ENCODE measurements at places on chromosomes 3 and 15. TPM values are rescaled to one million over a fixed set of nuclear protein-coding genes. Genes with fewer than 3 reads are reported as not detected.

DNA sequence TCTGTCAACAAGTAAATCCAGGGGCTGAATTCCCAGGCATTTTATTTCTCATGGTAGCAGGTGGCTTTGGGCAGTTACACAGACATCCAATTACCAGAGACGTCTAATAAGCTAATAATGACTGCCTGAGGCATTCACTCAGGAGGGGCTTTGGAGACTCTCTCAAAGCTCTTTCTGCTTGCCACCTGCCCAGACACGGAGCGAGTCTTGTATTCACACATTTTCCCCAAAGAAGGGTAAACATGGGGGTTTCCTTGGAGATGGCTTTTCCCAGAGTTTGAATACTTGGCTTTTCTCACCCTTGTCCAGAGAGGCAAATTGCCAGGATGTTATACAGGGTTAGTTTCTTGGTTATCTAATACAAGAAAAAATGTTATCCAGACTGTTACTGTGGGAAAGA is 132.6 kb downstream of the DIPK2A start:
- no peak for DNase-seq
- H3K36me3 ChIP-seq, result no peaks in the 10 kb centered on the region
- H3K27me3 ChIP-seq, result no peaks in the 10 kb centered on the region
- H3K4me3 ChIP-seq, result no peak overlapping the region

DNA sequence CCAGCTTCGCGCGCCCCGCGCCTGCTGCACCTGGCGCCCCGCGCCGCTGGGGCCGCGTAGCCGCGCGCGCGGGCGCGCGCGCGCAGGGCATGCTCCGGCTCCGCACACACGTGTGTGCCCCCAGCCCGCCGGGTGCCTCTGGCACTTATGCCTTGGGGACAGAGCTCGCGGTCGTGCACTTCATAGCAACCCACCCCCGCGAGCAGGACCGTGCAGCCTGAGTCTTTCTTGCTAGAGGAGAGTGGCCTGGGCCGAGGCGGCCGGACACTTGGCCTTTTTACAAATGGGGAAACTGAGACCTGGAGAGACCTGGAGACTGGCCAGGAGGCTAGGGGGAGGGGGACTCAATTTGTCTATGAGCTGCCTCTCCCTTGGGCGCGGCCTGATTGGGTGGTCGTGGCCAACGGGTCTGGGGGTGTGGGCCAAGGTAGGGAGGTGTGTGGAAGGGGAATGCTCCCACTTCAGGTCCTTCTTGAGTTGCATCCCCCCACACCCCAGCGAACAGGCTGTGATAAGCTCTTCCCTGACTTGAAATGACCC is 562 bp downstream of the NBEAL2 start:
- H3K27ac ChIP-seq, result peak overlapping the region; percentile 78
- peaks cover 49% of the 10 kb centered on the region for H3K4me1 ChIP-seq
- DNase-seq, result no peak
- H3K36me3 ChIP-seq, result no peaks in the 10 kb centered on the region
- H3K4me3 ChIP-seq, result peak overlapping the region; percentile 98

DNA sequence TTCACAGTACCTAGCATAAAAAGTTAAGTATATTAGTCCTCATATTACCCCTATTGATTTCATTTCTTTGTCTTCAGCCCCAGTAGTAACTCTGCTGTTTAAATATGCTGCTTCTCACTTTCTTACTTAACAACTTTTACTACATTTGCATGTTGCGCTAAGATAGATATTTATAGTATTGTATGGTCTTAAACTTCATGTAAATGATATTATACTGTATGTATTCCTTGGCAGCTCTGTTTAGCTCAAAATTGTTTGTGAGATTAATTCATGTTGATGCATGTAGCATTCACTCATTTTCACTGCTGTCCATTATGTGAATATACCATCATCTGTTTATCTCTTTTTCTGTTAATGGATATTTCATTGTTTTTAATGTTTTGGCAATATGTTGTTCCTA is 64.4 kb downstream of the PPM1L start:
- H3K36me3 ChIP-seq, result no peaks in the 10 kb centered on the region
- H3K27me3 ChIP-seq, result no peaks in the 10 kb centered on the region
- H3K4me3 ChIP-seq, result no peak overlapping the region
- DNase-seq, result no peak

POLR2M gene
- 86.2 TPM for total RNA-seq

DNA sequence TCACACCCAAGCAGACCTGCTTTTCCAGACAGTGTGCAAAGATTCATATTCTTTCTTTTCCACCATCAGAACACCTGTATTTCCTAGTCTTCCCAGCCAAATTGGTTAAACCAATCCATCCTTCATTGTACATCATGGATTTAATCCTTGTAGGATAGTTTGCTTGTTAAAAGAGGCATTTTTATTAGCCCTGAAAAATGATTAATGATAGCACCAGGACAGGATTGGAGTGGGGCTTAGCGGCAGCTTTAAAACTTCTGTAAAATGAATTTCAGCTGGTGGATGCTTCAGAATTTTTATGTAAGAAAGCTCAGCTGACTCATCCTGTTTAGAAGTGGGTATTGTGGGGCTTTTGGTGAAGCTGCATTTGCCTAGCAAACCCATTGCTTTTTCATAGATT is 36.1 kb upstream of the ARHGEF26 start:
- no peak for DNase-seq
- no peaks in the 10 kb centered on the region for H3K36me3 ChIP-seq
- no peak overlapping the region for H3K27ac ChIP-seq
- no peak overlapping the region for H3K4me3 ChIP-seq

GRCh38 chr3:126052196-126053058 is 31.5 kb downstream of the SLC41A3 start:
- H3K27me3 ChIP-seq, result no peaks in the 10 kb centered on the region
- H3K4me3 ChIP-seq, result no peak overlapping the region
- H3K27ac ChIP-seq, result no peak overlapping the region
- H3K4me1 ChIP-seq, result peaks cover 22% of the 10 kb centered on the region
- DNase-seq, result no peak

DNA sequence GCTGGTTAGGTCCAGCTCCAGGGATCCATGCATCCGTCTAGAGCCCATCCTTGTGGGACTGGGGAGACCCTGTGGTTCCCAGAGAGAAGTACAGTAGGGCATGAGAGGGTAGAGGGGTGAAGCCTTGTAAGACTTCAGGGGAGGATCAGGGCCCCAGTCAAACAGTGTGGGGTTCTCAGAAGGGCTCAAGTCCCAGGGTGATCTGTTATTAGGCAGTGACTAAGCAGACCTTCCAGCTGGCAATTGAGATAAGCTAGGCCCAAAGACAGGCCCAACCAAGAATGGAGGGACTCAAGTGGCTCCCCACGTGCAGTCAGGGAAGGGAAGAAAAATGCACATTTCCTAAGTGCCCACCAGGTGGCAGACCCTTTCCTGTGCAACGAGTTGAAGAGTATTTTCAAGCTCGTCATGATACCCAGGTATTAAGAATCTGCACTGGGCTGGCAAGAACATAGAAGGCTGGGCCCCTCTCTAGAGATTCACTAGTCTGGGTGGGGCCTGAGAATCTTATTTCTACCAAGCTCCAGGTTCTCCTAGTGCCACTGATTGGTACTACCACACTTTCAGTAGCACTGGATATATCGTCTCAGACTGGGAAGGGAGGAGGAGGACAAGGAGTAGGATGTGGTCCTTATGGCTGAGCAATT is 240.8 kb downstream of the NR1D2 start:
- H3K27ac ChIP-seq, result no peak overlapping the region
- H3K4me3 ChIP-seq, result no peak overlapping the region
- peak; percentile 69 for DNase-seq

- H3K4me3 ChIP-seq, result no peak overlapping the region
- no peaks in the 10 kb centered on the region for H3K36me3 ChIP-seq
Observed at GRCh38 chr15:51768018-51768417, 16.6 kb downstream of the TMOD2 start.

DNA sequence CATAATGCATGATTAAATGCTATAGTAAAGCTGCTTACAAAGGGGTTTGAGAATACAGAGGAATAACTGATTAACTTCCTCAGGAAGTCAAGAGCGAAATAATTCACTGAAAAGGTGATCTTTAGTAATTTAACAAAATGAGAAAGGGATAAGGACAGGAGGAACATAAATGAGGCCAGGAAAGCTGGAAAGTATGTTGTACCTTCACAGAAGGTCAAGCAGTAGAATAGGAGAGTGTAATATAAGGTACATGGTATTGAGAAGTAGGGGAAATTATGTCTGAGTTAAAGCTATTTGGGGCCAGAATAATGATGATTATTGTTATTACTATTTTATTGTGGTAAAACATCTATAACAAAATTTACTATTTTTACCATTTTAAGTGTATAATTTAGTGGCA is 19.2 kb downstream of the GOLM2 start:
- no peaks in the 10 kb centered on the region for H3K4me1 ChIP-seq
- no peak overlapping the region for H3K27ac ChIP-seq
- no peaks in the 10 kb centered on the region for H3K36me3 ChIP-seq

DNA sequence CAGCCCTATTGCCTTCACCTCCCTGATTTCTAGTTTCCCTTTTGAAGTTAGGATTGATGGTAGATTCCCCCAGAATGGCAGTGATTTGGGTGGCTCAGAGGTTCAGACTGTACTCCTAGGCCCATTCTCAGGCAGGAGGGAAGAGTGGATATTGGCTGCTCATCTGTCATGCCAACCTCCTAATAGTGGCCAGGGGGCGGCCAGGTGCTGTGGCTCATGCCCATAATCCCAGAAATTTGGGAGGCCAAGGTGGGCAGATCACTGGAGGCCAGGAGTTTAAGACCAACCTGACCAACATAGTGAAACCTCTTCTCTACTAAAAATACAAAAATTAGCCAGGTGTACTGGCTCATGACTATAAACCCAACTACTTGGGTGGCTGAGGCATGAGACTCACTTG is 11.3 kb downstream of the RRP9 start:
- no peak overlapping the region for H3K27ac ChIP-seq
- DNase-seq, result no peak
- no peak overlapping the region for H3K4me3 ChIP-seq
- H3K36me3 ChIP-seq, result peaks cover 29% of the 10 kb centered on the region

DNA sequence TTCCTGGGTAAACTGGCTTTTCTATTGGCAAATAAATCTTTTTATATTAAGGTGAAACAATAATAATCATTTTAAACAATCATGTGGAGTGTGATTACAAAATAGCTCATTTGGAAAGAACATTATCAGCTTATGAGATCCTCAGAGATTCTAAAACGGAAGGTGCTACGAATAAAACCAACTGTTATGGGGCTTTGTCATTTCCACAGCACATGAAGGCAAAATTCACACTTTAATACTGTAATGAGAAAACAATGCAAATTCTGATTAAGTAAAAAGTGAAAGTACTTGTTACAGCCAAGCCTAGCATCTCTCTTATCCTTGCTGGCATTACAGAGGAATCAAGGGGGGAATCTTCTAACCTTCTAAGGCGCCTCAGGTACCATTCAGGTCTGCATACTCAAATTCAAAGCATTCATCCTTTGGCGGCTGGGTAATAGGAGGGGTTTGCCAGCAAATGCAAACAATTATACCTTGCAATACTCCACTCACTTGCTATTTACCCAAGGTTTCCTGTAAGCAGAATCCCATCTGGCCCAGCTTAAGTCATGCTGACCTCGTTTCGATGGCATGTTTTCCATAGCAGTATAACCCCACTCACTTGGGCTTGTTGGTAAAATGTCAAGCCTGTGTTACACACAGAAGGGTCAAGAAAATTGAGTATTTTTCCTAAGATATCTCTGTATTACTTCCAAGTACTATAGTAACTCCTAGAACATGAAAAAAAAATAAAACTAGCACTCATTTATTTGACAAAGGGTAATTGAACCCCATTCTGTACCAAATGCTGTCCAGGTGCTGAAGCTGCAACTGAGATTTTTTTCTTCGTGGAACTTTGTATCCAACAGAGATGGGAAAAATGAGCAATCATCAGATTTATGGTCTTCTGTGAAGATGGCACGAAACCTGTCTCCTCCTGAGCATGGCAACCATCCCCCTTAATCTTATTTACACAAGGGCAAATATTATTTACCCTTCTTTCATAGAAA is 183.7 kb upstream of the LMCD1 start:
- no peak overlapping the region for H3K27ac ChIP-seq
- no peaks in the 10 kb centered on the region for H3K27me3 ChIP-seq
- no peaks in the 10 kb centered on the region for H3K4me1 ChIP-seq
- DNase-seq, result no peak
- no peaks in the 10 kb centered on the region for H3K36me3 ChIP-seq
- no peak overlapping the region for H3K4me3 ChIP-seq

GRCh38 chr3:17407576-17407975 is 334.9 kb downstream of the TBC1D5 start:
- no peak for DNase-seq
- no peaks in the 10 kb centered on the region for H3K27me3 ChIP-seq

GRCh38 chr3:174413062-174413912 is 445.8 kb upstream of the NAALADL2 start:
- no peak overlapping the region for H3K27ac ChIP-seq
- no peak overlapping the region for H3K4me3 ChIP-seq
- DNase-seq, result no peak
- H3K4me1 ChIP-seq, result no peaks in the 10 kb centered on the region
- H3K36me3 ChIP-seq, result no peaks in the 10 kb centered on the region

DNA sequence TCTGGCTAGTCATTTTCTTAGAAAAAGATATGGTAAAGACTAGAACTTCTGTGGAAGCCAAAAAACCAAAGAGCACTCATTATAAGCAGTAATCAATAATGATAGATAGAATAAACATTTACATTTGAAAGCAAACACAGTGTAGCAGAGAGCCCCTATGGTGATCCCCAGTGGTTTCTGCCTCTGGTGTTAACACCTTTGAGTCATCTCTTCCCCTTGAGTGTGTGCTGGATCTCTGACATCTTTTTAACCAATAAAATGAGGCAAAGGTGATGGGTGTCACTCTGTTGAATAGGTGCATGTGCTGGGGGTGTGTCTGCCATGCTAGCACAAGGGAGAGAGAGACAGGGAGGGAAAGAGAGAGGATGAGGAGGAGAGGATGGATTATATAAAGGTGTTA is 121.6 kb downstream of the TFG start:
- H3K27ac ChIP-seq, result no peak overlapping the region
- no peaks in the 10 kb centered on the region for H3K36me3 ChIP-seq
- no peaks in the 10 kb centered on the region for H3K27me3 ChIP-seq
- H3K4me3 ChIP-seq, result no peak overlapping the region
- DNase-seq, result no peak
- H3K4me1 ChIP-seq, result no peaks in the 10 kb centered on the region

SLC22A13 gene
- 0.47 TPM for total RNA-seq

- no peaks in the 10 kb centered on the region for H3K36me3 ChIP-seq
- no peaks in the 10 kb centered on the region for H3K4me1 ChIP-seq
- DNase-seq, result no peak
- no peak overlapping the region for H3K4me3 ChIP-seq
- H3K27ac ChIP-seq, result no peak overlapping the region
Observed at GRCh38 chr15:33150971-33151370, 43.5 kb downstream of the FMN1 start.

FILIP1L gene
- total RNA-seq, result 0.17 TPM

GRCh38 chr3:155088706-155089345 is 8.7 kb downstream of the MME start:
- H3K27ac ChIP-seq, result no peak overlapping the region
- H3K27me3 ChIP-seq, result no peaks in the 10 kb centered on the region
- H3K4me1 ChIP-seq, result no peaks in the 10 kb centered on the region
- no peaks in the 10 kb centered on the region for H3K36me3 ChIP-seq
- no peak for DNase-seq

GRCh38 chr15:51751697-51752683 is 593 bp downstream of the TMOD2 start:
- DNase-seq, result no peak
- H3K36me3 ChIP-seq, result no peaks in the 10 kb centered on the region
- H3K27me3 ChIP-seq, result no peaks in the 10 kb centered on the region
- peak overlapping the region; percentile 61 for H3K4me3 ChIP-seq

Data from HCT116 (cell line).